ENCODE measurements at places on chromosomes 16 and 17. TPM values are rescaled to one million over a fixed set of nuclear protein-coding genes. Genes with fewer than 3 reads are reported as not detected.

The PPP1R1B gene
- total RNA-seq: 1.0 TPM

The HBM gene
- not detected for total RNA-seq

The OR1F1 gene
- total RNA-seq: not detected

- no peak for DNase-seq
Observed at GRCh38 chr17:61048376-61049106, 351.1 kb upstream of the TBX2 start.

GRCh38 chr16:4105848-4106247 lies 10.4 kb downstream of the ADCY9 start:
- peak; percentile 24 for DNase-seq

DNA sequence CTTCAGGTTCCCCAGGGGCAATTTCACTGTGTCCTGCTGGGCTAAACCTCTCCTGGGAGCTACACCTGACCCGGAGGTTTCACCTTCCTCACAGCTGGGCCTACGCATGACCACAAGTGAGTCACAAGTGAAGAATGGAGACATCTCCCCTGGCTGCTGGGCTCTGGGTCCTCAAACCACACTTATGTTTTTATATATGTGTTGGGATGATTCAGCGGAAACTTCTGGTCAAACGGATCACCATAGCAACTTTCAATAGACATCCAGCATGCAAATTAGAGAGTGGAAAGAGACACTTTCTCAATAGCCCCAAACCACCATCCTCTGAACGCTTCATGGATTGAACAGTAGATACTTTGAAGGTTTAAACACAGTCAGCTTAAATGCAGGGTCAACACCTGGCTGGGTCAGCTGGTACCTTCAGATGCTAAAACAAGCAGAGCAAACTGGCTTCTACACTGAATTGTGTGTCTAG lies 28.0 kb upstream of the MAF start:
- DNase-seq: no peak

DNA sequence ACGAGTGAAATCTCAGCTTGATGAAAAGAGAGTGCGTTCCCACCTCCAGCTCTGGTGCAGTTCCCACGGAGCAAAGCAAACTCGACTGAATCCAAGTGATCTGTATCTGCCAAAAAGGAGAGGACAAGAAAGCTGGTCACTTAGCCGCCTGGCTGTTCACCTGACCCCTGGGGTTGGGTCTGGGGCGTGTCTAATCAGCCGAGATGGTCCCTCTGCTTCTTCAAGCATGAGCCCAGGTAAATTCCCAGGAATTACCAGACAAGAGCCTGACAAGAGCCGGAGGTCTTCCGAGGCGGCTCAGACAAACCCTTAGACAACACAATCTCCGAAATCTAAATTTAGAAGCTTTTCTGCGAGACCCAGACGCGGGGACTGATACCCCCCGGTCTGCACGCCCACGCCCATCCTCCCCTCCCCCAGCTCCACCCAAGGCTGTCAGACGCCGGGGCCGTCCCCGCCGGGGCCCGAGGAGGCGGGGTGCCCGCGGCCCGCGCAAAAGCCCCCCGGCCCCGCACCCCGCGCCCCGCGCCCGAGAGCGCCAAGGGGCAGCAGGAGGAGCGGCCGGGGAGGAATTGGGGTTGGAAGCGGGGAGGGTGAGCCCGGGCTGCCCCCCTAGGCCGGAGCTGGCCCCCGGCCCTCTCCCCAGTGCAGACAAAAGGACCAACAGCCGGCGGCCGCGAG lies 674 bp downstream of the ZNF821 start:
- peak; percentile 85 for DNase-seq
